ENCODE measurements at places on chromosomes 2 and 18. TPM values are rescaled to one million over a fixed set of nuclear protein-coding genes. Genes with fewer than 3 reads are reported as not detected.

The GDF7 gene
- polyA plus RNA-seq, result 0.19 TPM

The PSMA8 gene
- not detected for polyA plus RNA-seq

The RTP5 gene
- not detected for polyA plus RNA-seq

The XIRP2 gene
- polyA plus RNA-seq, result 0.31 TPM

The MAIP1 gene
- polyA plus RNA-seq, result 34.0 TPM

The CHAC2 gene
- 27.1 TPM for polyA plus RNA-seq

The KYNU gene
- 0.21 TPM for polyA plus RNA-seq

DNA sequence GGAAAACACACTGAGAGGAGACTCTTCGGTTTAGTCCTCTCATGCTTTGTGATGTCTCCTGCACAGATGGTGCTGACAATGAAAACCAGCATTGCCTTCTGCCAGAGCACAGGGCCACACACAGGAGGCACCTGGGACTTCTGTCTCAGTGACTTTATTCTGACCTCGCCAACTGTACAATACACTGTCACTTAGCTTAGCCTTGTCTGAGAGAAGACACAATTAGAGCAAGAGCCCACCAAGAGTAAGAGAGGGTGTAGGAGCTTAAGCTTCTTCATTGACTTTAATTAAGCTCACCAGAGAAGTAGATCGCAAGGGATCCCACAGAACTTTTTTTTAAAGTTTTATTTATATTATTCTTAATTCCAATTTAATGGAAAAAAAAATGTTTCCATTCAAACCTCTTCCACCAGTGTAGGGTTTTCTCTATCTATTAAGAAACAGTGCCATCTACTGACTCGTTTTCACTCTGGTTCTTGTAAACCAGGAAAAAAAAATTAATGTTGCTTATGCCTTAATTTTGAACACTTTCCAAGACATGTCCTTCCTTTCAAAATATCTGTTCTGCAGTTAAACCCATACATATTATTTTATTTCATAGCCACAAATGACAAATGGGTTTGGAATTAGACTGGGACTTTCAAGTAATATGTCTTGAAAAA, 42.4 kb upstream of the DDX18 start:
- peak; percentile 52 for DNase-seq

DNA sequence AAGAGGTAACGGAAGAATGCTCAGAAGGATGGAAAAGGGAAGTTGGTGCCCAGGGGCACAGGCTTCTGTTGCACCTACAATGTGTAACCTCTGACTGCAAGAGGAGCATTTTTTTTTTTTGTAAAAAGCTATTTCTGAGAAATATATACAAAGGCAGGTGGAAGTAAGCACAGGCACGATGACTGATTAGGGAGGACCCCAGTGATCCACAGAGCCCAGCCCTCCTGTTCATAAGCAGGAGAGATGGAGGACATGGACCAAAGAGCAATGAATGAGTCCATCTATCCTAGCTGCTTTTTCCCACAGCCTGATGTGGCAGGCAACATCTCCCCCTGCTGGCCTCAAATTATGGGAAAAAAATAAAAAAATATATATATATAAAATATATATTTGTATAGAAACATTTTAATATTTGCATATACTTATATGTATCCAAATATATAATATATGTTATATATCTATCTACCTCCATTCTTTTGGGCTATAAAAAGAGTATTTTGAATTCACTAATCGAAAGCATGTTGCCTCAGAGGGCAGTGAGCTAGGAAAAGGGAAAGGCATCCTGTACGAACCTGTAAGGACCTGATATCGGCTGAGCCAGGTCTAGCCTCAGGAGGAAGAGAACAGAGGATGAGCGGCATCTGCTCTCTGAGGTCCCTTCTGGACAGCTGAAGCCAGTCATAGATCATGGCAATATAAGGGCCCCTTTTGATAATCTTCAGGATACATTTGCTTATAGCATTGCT, 166.0 kb upstream of the STK17B start:
- peak; percentile 61 for DNase-seq

DNA sequence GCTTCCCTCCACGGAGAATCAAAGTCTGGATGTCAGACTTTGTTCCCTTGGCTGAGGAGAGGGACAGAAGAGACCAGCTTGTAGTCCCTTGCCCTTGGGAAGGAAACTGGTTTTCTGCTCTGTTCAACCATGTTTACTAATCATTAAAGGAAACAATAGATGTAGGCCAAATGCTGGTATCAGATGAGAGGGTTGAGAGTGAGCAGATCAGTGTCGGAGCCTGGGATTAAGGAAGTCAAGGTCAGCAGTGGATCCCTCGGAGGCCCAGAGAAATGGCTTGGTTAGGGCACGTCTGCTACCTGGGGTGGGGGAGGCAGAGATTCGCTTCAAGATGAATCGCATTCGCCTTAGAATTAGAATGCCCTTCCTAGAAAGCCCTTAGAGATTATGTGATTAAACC, 109.1 kb downstream of the MYCN start:
- DNase-seq, result no peak

DNA sequence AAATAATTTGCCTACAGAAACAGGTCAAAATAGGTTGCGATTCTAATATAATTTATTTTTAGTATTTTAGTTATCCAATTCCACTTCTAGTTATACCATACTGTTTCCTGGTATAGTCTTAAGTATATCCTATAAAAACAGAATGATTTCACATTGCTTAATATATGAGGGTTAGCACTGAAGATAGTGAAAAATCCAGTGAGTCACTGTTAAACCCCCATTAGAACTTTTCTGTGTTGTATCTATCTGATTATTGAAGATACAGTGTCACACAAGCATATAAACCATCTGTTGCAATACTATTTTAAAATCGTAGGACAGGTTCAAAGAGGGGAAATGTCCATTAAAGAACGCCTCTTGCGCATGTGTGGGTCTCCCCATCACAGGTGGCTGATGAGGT, 110.0 kb downstream of the FEZ2 start:
- DNase-seq, result no peak

DNA sequence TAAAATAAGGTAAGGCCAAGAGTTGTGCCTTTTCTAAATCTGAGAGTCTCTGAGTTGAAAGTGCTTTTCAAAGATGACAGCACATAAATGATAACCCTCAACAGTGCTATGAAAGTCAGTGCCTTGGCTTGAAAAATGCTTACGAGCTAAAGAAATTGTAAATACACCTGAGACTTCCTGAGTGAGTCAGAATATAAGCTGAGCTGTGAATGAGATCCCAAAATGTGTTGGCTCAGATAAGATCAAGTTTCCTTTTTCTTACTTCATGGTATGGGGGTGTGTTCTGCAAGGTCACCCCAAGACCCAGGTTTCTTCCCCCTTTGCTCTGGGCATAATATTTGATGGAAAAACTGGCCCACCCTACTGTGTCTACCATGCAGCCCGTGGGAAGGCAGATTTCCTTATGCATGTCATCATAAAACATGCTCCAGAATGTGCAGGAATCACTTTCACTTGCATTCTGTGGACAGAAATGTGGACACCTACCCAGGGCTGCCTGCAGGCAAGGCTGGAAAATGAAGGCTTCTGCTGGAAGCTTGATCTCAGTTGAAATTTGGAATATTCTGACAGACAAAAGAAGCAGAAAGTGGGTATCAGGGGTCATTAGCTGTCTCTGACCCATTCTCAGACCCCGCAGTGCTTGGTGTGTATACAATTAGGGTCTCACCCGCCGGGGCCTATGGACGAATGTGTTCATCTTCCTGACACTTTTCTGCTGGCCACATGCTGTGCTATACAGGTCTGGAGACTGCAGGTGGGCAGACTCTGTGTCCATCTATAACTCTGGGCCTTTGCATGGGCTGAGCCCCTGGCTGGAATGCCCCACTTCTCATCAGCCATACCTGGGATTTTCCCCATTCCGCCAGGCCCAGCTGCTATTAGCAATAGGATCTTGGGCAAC, 212.6 kb downstream of the SH3RF3 start:
- DNase-seq, result no peak

DNA sequence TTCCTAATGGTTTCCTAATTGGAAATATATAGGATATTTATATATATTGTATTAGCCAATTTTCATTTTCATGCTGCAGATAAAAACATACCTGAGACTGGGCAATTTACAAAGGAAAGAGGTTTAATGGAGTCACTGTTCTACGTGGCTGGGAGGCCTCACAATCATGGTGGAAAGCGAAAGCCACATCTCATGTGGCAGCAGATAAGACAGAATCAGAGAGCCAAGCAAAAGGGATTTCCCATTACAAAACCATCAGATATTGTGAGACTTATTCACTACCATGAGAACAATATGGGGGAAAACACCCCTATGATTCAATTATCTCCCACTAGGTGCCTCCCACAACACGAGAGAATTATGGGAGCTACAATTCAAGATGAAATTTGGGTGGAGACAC, 242.5 kb upstream of the NETO1 start:
- no peak for DNase-seq

DNA sequence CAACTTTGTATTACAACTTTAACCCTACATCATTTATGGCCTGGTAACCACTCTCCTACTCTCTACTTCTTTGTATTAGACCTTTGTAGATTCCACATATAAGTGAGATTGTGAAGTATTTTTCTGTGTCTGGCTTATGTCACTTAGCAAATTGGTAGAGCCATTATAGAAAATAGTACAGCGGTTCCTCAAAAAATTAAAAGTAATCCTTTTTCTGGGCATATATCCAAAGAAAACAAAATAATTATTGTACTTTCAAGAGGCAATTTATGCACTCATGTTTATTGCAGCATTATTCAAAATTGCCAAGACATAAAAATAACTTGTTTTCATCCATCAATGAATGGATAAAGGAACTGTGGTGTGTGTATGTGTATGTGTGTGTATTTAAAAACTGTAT, 537.5 kb upstream of the FSIP2 start:
- no peak for DNase-seq

DNA sequence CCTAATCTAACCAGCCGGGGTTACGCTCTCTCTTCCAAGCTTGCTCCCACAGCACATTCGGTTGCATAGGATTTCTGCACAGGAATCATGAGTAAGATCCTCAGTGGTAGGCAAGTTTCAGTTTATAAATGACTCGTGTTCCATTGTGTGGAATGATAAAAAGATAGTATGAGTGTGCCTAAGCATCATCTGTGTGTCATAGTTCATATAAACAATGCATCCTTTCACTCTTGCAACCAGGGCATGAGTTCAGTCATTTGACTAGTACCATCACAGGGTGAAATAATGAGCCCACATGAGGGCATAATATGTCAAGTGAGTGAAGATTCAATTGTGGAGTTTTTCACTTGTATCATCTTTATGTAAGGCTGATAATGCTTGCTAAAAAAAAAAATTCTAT, 417.1 kb upstream of the CDH2 start:
- no peak for DNase-seq

All from GM23338 (cell line).